ENCODE measurements at places on chromosomes 11 and 22. TPM values are rescaled to one million over a fixed set of nuclear protein-coding genes. Genes with fewer than 3 reads are reported as not detected.

The SAA2 gene
- 11.7 TPM for total RNA-seq

The SCN2B gene
- 2.4 TPM for total RNA-seq

The SCUBE1 gene
- 9.7 TPM for total RNA-seq

The PIWIL4 gene
- 1.5 TPM for total RNA-seq

DNA sequence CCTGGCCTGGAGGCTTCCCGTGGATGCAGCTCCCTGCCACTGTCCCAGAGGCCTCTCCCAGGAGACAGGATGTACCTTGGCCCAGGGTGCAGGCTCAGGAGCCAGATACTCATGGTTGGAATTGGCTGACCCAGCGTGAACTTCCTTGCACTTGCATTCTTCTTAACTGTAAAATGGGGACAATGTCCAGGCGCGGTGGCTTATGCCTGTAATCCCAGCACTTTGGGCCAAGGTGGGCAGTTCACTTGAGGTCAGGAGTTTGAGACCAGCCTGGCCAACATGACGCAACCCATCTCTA, 20.1 kb upstream of the ST3GAL4 start:
- DNase-seq: no peak

- no peak for DNase-seq
Observed at GRCh38 chr11:28011813-28012212, 96.1 kb downstream of the KIF18A start.
